ENCODE measurements at places on chromosomes 13 and 19.

GRCh38 chr13:76812206-76812897, 73.9 kb downstream of the KCTD12 start:
- DNase-seq: no peak

- no peak for DNase-seq
These were observed 202.4 kb downstream of the ITGBL1 start for GRCh38 chr13:101654883-101655282.

DNA sequence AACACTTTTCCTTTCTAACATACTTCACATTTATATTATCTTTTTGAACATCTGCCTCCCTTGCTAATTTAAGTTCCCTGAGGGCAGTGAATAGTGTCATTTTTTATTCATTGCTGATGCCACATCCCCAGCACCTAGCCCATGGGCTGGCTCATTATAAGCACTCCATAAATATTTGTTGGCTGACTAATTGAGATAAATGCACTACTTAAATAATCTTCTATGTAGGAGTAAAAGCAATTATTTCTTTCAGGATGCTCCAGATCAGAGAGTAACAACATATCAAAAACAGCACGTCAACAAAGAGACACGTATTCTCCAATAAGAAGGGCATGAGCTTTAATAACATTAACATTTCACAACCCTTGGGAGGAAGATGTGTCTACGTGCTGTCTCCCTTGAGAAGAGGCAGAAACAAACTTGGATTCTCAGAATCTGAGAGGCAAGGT, 228.2 kb downstream of the LHFPL6 start:
- DNase-seq: no peak

- no peak for DNase-seq
These were observed 234.9 kb downstream of the PCDH9 start for GRCh38 chr13:66995203-66995611.

DNA sequence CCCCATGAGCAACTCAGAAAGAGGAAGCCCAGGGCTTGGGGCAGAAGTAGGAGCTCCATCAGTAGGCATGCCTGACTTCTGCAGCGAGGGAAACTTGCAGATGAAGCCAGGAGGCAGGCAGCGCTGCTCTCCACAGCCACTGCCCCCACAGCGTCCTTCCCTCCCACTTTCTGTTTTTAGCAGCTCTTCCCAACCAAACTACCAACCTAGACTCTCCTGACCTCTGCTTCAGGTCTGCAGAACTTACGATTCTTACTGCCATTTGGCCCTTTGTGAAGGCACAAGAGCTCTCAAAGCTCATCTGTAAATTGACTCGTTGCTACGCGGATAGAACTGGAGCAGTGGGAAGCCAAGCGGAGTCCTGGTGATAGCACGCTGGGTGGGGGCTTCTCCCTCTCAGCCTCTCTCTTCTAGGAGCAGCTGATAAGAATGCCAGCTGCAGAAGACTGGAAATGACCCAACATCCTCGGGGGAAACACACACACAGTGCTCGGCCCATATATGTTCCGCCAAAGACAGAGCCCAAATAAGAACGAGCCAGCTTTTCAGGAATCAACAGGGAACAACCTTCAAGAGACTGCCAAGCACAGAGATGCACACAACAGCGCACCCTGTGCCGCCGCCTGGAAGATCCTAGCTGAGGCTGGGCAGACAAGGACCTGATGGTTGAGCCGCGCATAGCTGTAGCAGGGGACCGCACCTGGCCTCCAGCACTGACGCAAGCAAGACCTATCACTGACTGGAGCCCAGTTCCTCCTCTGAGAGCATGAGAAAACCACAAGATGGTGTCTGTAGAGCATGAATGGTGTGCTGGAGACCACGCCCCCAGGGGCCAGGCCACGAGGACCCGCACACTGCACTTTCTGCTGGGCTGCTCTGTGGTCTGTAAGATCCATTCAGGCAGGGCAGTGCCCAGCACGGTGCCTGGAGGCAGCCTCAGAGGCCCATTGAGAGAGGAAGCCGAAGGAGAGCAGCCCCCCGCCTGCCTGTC, 15.9 kb upstream of the SLC35E1 start:
- no peak for DNase-seq

DNA sequence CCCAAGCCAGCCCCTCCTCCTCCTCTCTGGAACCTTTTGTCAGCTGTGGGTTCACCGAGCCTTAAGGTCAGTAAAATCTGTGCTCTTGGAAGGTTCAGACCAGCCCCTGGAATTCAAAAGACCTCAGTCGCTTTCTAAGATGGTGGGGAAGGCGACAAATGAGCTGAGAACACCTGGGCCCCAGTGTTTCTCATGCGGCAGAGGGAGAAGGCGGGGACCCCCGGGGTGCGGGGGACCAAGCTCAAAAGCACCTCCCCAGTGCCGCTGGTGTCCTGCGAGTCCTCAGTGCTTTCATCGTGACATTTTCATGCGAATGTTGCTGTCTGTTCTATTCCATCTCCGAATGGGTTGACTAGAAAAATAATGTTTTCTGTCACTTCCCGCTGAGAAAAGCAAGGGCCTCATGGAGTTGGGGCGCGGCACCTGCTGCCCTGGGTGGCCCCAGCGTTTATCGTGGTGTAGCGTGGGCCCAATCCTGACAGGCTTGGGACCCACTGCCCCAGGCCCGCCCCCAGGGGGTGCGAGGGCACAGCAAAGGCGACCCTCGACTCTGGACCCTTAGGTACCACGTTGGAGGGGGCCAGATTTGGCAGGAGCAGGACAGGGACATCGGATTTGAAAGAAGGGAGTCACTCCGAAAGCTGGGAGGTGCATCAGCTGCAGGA, 751 bp upstream of the NTN5 start:
- DNase-seq: no peak

GRCh38 chr13:68081061-68081460, 850.9 kb upstream of the PCDH9 start:
- no peak for DNase-seq

- DNase-seq: no peak
These were observed 18.2 kb upstream of the UBAC2 start for GRCh38 chr13:99182439-99182838.

- no peak for DNase-seq
These were observed 72.0 kb downstream of the SPATA13 start for GRCh38 chr13:24232474-24232873.

DNA sequence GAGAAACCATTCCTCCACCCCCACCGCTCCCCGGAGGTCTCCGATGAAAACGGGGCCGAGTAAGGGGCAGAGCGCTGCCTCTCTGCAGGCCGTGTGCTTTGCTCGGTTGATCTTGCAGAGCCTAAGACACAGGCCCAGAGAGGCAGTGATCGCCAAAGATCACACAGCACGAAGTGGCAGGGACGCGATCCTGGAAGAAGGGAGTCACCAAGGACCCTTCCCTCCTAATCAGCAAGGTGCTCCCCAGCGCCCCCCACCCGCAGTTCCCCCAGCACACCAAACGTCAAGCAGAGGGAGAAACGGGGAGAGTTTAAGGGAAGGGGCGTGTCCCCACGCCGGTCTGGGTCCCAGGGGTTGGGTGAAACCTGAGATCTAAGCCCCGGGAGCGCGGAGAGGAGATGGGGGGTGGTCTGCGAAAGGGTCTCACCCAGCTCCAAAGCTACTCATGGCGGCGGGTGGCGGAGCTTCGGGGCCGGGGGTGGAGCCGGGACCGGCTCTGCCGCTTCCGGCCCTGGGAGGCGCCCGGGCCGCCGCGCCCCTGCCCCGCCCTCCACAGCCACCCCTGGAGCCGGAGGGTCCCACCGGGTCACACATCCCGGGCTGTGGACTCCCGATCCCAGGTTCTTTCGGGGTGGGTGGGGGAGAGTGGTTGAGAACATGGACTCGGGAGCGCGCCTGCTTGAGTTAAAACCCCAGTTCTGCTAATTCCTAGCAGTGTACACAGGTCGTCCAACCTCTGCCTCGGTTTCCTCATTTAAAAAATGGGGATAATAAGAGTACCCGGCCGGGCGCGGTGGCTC, at the start of gene EML2:
Gene EML2 (minus strand): TSS at position 468 of the 800 bp plus-strand sequence. CDS start 21 bp downstream, at position 447.
- DNase-seq: peak; percentile 63

- DNase-seq: no peak
These were observed 123.7 kb downstream of the KL start for GRCh38 chr13:33139780-33140535.

DNA sequence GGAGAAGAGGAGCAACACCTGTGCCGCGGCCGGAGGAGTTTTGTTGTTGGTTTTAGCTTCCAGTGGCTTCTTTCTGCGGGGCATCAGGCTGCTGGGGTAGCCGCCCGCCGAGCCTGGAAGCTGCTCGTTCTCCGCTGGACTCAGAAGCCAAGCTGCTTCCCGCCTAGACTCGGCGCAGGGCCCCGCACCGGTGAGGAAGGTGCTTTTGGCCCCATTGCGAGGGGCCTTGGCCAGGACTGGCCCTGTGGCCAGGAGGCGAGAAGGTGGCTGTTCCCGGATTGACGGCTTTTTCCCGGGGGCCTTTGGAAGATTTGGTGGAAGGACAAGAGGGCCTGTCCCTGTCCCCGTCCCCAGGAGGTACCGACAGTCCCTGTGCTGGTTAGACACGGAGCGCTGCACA, 28.8 kb downstream of the CERS1 start:
- DNase-seq: no peak

DNA sequence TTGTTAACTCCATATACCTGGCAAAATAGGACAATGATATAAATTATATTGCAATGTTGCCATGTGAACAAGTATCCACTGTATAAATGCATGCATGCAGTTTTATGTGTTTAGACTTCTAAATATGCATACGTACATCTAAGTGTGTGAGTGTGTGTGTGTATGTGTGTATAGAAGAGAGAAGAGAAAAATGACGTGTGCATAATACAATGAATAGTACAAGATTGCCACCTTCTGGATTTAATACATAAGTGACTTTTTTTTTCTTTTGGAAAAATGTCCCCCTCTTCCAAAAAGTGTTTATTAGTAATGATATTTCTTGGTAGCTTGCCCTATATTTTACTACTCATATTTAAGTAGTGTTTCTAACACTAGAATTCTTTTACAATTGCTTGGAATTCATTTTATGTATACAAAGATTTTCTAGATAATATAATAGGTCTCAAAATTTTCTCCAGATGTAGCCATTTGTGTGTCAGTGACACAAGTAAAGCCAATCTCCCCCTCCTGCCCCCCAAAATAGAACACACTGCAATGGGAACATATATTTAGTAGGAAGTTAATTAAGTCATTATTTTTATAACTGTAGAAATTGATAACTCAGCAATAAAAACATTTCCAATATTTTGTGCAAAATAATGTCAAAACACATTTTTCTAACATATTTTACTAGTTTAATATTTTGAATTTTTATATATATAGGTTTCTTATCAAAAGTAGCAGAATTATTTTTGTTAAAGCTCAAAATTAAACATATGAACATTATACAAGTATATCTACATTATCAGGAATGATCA, 783.3 kb upstream of the ATXN8OS start:
- DNase-seq: no peak

- DNase-seq: no peak
These were observed 325.4 kb upstream of the TSHZ3 start for GRCh38 chr19:31674503-31675192.

DNA sequence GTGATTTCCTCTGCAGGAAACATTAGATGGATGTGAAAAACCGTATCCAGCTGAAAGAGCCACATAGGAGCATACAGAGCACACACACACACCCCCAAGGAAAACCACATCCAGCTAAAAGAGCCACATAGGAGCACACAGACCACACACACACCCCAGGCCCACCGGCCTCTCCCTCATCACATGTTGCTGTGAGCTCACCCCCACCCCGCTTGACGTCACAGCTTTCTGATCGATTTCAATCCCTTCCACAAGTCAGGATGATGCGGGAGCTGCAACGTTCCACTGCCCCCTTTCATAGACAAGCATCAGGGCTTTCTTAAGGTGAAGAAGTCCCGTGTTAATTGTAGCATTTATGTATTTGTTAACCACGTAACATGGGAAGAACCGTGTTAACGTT, 72.4 kb upstream of the SOX1 start:
- no peak for DNase-seq

GRCh38 chr13:60627071-60627686, 230.2 kb downstream of the TDRD3 start:
- no peak for DNase-seq

GRCh38 chr19:30682999-30683536, 310.9 kb downstream of the ZNF536 start:
- DNase-seq: no peak

- no peak for DNase-seq
These were observed 11.3 kb upstream of the TNFRSF19 start for GRCh38 chr13:23558675-23559536.

DNA sequence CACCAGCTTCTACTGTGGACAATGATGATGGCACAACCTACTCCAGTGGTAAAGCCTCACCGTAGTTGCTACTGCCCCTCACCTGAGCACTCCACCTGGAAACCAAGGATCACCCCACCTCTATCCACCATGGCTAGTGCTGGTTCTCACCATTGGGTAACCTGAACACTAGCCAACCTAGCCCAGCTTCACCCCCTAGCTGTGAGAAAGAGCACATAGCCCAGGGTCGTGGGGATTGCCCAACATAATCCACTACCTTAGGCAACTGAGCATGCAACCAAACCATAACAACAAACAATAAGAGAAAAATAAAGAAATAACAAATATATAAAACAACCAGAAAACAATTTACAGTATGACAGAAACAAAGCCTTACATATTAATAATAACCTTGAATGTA, 560.1 kb downstream of the DIAPH3 start:
- no peak for DNase-seq

DNA sequence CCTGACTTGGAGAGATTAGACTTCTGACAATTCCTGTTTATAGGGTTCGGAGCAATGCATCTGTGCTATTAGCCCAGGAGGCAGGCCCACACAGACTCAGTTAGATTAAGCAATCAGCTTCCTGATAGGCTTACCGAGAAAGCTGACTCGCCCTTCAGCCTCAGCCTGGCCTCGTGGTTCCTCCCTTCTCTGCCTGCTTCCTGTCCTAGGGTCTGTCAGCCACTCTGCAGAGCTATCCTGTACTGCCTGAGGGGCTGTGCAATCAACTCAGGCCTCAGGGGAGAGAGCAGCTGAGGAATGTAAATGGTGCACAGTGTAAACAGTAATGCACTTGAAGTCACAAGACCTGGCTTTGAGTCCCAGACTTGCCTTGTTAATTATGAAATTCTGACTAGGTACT, 30.7 kb downstream of the HTR2A start:
- no peak for DNase-seq

DNA sequence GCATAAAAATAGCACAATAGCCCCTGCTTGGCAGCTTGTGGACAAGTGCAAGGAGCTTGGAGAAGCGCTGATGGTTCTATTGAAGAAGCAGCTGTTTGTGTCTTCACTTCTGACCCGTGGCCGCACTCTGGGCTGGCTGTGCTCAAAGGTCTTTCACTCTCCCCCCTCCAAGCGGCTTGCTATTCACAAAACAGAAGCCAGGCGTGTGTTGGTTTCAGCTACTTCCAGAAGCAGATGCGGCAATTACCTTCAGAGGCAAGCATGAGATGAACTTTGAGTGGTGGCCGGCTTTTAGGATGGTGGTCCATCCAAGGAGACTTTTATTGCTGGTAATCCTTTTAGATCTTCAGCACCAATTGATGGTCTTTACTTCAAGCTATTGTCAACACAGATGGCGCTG, 188.5 kb upstream of the ARGLU1 start:
- no peak for DNase-seq

- no peak for DNase-seq
These were observed 16.0 kb upstream of the GNA15 start for GRCh38 chr19:3119693-3120380.

- DNase-seq: no peak
These were observed 61.6 kb downstream of the MYCBP2 start for GRCh38 chr13:77265336-77265735.
